ENCODE measurements at places on chromosomes 5 and 9.

GRCh38 chr9:113564498-113565237, 101.1 kb downstream of the RGS3 start:
- no peak for DNase-seq

DNA sequence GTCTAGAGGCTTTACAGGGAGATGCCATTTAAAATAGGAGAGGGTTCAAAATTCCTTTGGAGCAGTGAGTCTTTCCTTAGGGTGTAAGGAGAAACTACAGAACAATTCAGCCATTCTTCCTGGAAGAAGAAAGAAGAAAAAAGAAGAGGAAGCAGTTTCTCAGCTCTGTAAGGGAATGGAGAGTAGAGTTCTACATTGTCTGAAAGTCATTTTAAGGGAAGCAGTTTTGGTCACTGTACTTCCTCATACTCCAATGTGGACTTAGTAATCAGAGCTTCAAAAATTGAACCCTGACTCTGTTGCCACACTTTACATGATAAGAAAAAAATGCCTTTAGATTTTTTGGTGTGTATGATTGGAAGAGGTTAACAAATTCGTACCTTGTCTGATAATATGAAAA, 122.4 kb downstream of the LRRC70 start:
- DNase-seq, result no peak

GRCh38 chr5:58505971-58506640, 14.9 kb downstream of the GAPT start:
- no peak for DNase-seq

DNA sequence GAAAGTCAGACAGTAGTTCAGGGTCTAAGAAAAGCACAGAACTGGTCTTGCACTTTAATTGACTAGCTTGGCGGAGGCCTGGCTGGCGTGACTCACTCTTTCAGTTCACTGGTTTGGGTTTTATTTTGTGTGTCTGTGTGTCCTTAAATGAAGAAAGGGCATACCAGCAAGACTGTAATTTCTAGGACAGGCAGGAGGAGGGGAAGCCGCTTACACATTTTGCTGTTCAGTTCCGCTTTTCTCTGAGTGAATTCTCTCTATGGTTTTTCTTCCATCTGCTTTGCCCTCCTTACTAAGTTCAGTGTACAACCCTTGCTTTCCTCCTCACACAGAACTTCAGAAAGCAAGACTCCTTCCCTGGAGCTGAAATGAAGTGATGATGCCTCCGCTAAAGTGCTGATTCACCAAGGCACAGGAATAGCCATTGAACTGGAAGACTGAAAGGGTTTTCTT, 150.8 kb downstream of the MEF2C start:
- DNase-seq, result no peak

DNA sequence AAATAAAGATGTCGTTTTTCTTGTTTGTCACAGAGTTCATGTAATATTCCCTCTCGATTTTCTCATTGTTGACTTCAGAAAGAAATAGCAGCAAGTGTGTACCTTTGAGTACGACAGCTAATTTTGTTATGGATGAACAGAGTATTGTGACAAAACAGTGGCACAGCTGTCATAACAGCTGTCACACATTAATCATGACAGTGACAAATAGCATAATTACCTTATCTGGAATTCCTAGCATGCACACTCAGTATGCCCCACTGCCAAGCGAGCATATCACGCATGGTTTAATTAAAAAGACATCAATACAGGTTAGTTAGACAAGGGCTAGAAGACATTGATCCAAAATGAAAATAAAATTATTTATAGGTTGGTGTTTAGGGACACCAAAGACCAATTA, 375.1 kb downstream of the SPATA31D1 start:
- no peak for DNase-seq

GRCh38 chr9:90333226-90333625, 309.4 kb downstream of the DIRAS2 start:
- no peak for DNase-seq

DNA sequence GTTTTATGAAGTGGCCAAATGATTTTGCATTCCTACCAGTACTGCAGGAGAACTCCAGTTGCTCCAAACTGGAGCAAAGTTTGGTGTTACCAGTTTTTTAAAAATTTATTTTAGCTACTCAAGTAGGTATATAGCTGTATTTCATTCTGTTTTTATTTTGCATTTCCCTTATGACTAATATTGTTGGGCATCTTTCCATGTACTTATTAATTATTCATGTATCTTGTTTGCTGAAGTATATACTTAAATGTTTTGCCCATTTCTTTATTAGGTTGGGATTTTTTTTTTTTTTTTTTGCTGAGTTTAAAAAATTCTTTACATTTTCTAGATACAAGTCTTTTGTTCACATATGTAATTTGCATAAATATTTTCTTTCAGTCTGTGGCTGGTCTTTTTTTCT, 386.6 kb upstream of the DAB2 start:
- no peak for DNase-seq

DNA sequence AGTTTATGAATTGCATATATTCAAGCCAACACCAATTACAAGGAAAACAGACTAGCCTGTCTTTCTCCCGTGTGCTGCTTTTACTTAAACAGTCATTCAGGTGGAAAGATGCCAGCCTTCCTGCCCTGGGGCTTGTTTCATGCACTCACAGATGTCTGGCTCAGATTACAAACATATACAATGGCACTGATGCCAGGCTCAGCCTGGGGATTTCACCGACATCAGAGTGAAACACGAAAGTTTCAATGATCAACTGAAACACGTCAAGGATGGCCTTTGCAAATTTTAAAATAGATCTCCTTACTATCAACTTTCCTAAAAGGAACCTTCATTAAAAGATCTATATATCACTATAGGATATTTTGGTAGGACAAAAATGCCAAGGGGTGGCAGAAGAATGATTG, 1576.5 kb downstream of the EFNA5 start:
- DNase-seq, result no peak

DNA sequence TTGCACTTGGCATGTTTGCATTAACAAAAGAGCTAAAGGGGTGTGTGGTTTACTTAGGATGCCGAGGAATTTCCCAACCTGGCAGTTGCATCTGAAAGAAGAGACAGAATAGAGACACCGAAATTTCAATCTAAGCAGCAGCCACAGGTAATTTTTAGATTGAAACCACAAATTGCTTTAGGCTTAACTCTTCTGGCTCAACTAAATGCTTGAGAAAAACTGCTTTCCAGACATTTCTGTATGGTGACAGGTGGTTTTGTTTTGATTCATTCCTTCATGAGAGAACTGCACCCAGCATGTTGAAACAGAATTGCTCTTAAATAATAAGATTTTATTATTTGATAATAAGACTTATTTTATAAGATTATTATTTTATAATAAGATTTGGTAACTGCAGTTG, 21.5 kb downstream of the SECISBP2 start:
- DNase-seq, result no peak

- DNase-seq, result no peak
These were observed 66.9 kb downstream of the SYK start for GRCh38 chr9:90868555-90868954.

GRCh38 chr5:43652537-43653302, 49.7 kb downstream of the NNT start:
- DNase-seq, result no peak

- no peak for DNase-seq
These were observed 175.9 kb downstream of the MAN2A1 start for GRCh38 chr5:109865637-109866036.

GRCh38 chr9:127979333-127980059, 1.3 kb downstream of the EEIG1 start:
- no peak for DNase-seq

DNA sequence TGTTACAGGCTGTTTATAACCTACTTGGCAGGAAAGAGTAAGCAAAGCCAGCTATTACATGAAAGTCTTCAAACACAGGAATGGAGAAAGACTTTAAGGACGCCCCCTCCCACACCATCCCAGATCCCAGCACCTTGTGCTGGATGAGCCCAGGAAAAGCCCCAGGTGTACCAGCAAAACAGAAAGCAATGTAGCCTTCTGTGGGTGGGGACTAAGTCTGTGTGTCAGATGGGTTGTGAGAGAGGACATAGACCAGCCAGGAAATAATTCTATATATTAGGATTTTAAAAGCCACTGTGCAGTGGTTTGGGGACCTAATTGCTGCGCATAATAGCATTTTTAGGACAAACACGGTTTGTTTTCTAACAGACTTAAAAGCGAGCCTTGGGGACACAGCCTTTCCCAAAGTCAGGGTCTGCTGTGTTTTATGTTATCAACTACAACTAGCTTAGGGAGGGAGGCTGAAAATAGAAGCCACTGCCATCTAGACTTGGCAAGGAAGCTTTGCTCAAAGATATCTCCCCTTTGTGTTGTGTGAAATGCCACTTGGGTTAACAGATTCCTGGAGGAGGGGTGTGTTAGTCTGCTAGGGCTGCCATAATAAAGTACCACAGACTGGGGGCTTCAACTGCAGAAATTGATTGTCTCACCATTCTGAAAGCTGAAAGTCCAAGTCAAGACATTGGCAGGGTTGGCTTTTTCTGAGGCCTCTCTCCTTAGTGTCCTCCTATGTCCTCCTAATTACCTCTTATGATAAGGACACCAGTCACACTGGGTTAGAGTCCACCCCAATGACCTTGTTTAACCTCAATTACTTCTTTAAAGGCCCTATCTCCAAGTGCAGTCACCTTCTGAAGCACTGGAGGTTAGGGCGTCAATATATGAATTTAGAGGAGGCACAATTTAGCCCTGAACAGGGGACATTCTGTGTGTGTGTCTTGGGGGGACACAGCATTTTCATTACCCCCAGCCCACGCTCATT, 17.2 kb upstream of the UBE2QL1 start:
- no peak for DNase-seq

DNA sequence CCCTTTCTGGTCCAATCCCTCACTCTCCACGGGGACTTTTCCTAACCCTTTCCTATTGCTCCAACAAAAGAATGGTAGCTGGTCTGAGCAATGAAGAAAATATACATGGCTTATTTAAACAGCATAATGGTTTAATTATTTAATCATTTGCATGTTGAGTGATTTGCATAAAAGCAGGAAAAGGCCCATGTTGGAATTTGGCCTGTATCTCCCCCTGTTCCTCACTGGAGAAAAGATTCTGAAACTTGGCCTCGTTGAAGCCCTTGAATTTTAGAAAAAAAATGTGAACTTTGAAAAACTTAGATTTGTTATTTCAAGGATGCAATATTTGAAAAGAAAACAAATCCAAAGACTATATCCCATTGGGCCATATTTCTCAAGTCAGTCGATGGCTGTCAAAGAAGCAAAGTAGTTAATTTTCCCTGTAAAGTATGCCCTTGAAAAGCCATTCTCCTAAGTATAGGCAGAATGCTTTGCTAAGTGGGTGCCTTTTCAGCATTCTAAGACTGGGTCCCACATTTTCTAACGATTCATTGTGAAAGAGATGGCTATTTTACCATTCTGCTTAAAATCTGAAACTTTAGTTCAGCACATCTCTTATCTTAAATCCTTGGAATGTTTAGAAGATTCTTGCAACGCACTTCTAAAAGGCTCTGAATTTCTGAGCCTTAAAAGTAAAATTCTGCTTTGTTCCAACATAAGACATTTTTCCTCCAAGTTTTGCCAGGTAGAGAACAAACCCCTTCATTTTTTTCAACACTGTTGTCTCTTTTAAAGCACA, 428.8 kb downstream of the ARHGEF28 start:
- no peak for DNase-seq

DNA sequence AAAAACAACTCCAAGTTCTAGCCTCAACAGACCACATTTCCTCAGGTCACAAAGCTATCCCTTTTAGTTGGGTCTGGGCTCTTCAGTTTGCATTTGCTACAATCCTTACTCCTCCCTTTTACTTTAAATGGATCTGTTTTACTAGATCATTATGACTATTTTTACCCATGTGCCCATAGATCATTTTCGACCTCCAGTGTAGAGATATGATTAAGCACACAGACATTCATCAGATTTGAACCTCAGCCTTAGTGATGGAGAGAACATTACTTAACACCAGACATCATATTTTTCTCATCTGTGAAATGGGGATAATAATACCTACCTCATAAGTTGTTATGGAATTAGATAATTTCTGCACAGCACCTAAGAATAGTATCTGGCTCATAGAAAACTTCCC, 141.9 kb downstream of the NPR3 start:
- DNase-seq, result no peak

GRCh38 chr9:10228082-10228481, 384.7 kb downstream of the PTPRD start:
- DNase-seq, result no peak

GRCh38 chr9:9341203-9341602, 1271.6 kb downstream of the PTPRD start:
- no peak for DNase-seq

GRCh38 chr5:91122651-91123050, 260.5 kb downstream of the ARRDC3 start:
- DNase-seq, result no peak

- no peak for DNase-seq
These were observed 390.2 kb upstream of the SGCD start for GRCh38 chr5:155936520-155937406.

GRCh38 chr5:166117072-166118066, 2174.1 kb upstream of the WWC1 start:
- DNase-seq, result no peak

DNA sequence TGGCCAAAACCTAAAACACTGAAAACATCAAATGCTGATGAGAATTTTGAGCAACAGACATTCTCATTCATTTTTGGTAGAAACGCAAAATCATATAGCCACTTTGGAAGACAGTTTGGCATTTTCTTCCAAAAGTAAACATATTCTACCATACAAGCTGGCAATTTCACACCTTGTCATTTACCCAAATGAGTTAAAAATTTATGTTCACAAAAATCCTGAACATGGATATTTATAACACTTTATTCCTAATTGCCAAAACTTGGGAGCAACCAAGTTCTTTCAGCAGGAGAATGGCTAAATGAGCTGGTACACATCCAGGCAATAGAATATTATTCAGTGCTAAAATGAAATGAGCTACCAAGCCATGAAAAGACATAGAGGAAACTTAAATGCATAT, 1270.1 kb upstream of the ACO1 start:
- no peak for DNase-seq

DNA sequence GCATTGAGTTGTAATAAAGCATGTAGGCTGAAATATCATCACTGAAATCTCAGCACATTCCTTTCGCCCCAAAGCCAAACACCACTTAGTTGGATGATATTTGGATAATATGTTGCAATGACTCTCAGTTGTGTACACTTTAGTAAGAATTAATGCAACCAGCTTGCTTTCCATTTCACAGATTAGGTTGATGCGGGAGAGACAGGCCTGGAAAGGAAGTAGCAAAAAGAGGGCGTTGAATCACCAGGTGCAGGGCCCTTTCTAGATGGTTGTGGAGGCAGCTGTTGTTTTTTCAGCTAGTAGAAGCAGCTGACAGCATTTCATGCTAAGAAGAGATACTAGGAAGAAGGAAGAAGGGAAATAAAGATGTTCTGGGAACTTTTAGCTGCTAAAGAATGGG, 30.9 kb downstream of the DMRT3 start:
- no peak for DNase-seq

- DNase-seq, result peak; percentile 7
These were observed 52.8 kb downstream of the CAST start for GRCh38 chr5:96714951-96715451.

DNA sequence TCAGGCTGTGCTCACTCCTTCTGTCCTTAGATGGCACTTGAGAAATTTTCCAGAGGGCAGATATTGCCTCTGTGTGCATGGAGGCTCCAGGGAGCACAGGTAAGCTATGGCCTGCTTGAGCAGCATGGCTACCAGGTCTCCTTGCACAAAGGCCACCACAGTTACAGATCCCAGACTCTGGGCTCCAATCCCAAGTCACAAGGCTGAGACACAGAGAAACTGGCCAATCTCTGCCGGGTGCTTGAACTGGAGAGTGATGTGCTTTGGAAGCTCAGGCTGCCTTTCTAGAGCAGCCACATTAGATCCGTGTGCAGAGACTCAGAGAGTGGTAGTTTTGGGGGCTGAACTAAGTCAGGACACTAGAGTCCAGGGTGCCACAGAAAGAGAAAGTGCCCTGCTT, 145.7 kb downstream of the SEMA6A start:
- no peak for DNase-seq

Measured in stimulated activated CD8-positive, alpha-beta memory T cell treated with anti-CD3 and anti-CD28 coated beads, Interleukin-7, amount 100 ng/mL, for 4 hours (primary cell).